ENCODE measurements at places on chromosomes 5 and 9.

GRCh38 chr9:68969538-68969937 is 44.4 kb downstream of the PRKACG start:
- no peak for DNase-seq

DNA sequence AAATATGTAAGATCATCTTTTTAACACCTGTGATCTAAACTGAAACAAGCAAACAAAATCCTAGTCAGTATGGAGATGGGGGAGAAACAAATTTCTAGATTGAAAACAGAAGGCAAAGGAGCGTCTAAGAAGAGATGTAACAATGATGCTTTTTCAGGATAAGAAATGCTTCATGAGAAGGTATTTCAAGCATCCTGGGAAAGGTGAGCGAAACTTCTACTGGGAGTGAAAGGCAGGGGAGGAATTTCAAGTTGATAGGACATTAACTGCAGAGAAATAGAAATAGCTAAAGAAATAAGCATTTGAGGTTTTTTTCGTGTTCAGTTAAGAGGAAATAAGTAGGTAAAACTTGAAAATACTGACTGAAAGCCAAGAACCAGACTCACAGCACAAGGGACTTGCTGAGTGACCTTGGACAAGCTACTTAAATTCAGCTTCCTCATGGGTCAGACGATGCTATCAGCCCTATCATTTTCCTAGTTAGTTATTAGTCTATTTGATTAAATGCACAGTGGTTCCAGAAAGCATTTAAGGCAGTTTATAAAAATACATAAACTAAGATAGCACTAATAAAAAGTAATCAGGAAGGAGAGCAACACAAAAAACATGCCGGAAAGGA is 406.3 kb downstream of the PDE4D start:
- DNase-seq: no peak

DNA sequence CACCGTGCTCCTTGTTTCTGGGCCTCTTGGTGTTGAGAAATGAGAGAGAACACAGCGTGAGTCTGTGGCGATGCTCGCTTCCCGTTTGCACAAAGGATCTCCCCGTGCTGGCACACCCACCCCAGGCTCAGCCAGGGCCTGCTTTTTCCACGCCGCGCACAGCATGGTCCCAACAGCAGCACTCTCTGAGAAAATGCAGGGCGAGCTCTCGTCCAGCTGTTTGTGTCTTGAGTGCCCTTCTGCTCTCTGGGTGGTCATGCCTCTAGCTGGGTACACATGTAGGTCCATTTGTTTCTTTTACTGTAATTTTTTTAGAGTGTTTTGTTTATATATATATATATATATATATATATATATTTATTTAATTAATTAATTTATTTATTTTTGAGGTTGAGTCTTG is 26.6 kb downstream of the FBXW5 start:
- no peak for DNase-seq

DNA sequence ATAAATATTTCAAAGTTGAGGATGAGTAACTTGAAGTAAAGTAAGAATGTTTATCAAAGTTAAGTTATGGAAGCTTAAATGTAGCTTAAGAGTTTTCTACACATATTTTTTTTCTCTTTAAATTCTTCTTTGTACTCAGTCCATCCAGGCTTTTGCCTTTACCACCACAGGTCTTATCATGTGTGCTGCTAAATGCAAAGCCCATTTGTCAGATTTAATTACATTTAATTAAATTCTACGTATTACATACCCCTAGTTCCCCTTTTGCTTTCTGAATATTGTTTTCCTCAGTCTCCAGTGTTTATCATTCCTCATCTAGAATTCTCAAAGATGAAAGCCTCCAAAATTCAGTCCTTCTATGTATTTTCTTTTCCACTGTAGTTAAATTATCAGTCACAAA is 1841.9 kb downstream of the EFNA5 start:
- no peak for DNase-seq

DNA sequence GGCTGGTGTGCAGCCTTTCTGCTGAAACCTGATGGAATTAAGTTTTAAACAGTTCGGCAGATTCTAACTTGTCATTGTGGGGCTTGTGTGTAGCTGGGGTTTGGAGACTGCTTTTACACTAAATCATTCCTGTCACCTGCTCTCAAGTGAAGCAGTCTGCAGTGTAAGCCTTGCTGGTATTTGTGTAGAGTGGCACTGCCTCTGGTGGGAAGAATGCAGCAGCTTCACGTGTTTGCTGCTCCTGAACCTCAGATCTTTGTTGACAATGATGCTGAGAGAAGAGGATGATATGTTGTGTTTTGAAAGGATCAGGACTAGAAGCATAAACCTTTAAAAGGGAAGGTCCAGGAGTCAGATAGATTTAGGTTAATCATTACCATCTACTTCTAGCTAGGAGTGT is 88.1 kb downstream of the KDM4C start:
- no peak for DNase-seq

DNA sequence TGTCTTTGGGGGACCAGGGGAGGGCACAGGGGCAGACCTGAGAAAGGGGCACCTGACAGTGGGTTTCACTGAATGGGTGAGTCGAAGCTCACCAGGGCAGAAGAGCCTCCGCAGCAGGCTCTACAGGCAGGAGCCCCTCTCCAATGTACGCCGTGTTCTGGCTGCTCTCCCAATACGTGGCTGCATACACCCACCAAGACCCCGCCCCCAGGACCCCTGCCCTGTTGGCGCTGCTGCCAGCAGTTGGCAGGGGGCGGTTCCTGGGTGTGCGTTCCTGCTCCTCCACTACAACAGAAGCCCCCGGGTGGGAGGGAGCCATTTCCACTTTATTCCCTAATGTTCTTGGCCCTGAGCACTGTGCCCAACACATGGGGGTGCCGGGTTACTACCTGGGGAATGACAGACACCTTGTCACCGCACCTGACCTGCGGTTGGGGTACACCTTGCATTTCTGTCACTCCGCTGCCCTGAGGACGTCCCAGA is 30.3 kb downstream of the SARDH start:
- no peak for DNase-seq

DNA sequence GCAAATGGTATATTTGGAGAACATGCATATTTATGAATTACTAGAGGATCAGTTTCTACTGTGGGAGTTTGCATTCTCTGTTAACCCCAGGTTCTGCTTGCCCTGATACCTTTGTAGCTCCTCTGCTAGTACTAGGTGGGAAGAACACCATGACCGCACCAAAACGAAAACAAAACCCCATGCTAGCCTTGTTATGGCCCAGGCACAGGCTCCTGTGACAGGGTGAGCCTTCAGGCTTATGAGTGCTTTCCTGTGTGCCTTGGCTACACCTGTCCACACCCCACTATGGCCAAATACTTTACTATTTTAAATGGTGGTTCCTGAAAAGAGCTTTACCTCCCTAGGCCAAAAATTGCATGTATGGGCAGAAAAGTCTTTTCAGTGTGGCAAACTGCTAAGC is 94.8 kb downstream of the PPIC start:
- DNase-seq: no peak

GRCh38 chr9:17962747-17963146 is 383.9 kb downstream of the SH3GL2 start:
- DNase-seq: no peak

GRCh38 chr5:68011801-68012200 is 203.8 kb upstream of the PIK3R1 start:
- DNase-seq: no peak

DNA sequence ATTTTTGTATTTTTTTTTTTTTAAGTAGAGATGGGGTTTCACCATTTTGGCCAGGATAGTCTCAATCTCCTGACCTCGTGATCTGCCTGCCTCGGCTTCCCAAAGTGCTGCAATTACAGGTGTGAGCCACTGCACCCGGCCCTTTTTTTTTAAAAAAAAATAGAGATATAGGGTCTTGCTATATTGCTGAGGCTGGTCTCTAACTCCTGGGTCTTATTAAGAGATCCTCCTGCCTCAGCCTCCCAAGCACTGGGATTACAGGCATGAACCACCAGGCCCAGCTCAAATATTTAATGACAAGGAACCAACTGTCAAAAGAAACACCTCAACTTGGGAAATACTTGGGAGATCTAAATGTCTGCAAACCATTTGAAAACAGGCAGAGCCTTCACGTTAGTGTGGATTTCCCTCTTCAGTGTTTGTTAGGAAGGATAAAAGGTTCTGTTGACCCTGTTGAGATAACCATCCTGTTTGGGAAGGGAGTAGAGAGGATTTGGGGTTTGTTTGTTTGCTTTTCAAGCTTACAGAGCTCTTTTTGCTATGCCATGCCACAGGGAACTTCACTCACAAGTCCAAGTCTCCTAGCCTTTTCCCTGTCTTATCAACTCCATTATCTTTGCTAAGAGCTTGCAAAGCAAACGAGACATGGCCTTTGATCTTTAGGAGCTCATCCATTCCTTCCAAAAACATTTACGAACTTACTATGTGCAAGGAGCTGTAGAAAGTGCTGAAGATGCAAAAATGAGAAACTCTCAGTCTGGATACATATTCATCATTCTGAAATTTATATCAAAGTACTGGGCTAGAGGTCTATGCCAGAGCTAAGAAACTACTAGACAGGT is 7.5 kb downstream of the FAXDC2 start:
- DNase-seq: no peak

- no peak for DNase-seq
Observed at GRCh38 chr5:56179442-56179841, 53.7 kb downstream of the ANKRD55 start.

- no peak for DNase-seq
Observed at GRCh38 chr5:142453932-142454331, 129.1 kb upstream of the SPRY4 start.

DNA sequence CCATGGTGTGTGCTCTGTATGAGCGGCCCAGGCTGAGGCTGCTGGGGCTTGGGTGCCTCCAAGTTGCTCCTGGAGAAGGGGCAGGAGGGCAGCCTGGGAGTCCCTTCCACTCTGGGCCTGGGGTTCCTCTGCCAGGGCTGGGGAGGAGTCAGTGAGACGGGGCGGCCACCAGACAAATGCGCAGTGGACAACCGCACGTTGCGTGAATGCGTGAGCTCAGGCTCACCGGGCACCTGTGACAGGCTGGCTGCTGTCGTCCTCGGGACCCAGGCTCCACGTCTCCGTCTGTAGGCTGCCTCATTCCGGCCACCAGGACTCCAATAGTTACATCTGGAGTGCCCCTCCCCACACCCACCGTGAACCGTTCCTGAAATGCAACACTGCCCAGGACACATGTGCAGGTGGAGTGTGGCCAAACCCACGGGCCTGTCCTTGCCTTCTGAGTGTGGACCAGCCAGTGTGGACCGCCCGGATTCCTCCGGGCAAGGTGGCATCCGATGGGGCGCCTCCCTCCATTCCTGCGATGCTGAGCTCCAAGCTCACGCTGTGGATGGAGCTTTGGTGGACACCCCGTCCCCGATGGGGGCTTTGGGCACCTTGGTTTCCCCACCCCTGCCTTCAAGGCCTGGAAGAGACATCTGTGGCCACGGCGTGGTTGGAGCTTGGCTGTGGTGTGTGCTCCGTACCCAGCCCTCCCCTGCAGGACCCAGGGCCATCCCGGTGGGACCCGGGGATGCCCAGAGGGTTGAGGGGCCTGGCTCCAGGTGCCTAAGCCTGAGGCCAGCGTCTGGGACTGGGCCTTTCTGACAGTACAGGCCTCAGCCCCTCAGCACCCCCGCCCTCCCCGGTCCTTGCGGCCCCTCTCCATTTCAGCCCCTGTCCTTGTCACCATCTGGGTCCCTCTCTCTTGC is 34.0 kb upstream of the RXRA start:
- no peak for DNase-seq

GRCh38 chr9:97502984-97503861 is 1.8 kb downstream of the TMOD1 start:
- DNase-seq: no peak

GRCh38 chr5:52989781-52990527 is 802 bp downstream of the ITGA2 start:
- DNase-seq: peak; percentile 58

- no peak for DNase-seq
Observed at GRCh38 chr9:136339173-136339957, 12.0 kb downstream of the GPSM1 start.

- no peak for DNase-seq
Observed at GRCh38 chr9:134793288-134794188, 87.1 kb upstream of the FCN2 start.

DNA sequence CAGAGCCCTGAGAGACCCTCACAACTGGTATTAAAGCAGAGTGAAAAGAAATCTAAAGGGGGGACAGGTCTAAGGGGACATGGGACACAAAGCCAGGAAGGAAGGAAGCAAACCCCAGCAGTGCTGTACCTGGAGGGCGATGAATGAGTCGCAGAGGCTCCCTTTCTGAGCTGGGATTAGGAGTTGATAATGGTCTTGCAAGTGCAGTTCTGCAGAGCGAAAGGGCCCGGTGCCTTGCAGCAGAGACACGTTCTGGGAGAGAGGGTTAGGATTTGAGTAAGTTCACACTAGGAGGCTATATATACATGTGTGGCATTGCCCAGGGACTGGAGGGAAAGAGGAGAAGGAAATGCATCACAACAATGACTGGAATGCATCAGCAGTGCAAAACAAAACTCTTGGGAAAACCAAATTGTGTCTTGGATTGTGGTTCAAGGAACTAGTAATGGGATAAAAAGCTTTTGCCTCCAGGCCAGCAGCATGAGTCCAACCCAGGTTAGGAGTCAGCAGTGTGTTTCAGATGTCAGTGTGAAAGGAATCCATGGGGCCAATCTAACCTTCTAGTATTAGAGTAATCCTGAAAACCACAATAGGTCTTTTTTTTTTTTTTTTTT is 38.8 kb upstream of the LIFR start:
- no peak for DNase-seq

DNA sequence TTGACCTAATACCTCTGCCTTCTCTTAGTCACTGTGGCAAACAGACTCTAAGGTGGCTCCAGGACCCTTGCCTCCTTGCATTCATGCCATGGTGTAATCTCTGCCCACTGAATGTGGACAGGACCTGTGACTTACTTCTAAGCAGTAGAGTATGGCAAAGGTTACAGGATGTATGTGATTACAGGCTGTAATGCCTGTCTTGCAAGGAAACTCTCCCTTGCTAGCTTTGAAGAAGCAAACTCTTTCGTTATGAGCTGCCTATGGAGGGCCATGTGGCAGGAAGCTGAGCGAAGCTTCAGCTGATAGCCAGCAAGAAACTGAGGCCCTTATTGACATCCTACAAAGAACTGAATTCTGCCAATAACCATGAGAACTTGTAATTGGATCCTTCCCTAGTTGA is 103.3 kb upstream of the HMHB1 start:
- DNase-seq: no peak

GRCh38 chr5:38725371-38725865 is 120.4 kb upstream of the OSMR start:
- DNase-seq: no peak

- peak; percentile 81 for DNase-seq
Observed at GRCh38 chr5:172716796-172717313, 54.1 kb downstream of the DUSP1 start.

- peak; percentile 25 for DNase-seq
Observed at GRCh38 chr5:143826951-143827444, 15.0 kb downstream of the HMHB1 start.

DNA sequence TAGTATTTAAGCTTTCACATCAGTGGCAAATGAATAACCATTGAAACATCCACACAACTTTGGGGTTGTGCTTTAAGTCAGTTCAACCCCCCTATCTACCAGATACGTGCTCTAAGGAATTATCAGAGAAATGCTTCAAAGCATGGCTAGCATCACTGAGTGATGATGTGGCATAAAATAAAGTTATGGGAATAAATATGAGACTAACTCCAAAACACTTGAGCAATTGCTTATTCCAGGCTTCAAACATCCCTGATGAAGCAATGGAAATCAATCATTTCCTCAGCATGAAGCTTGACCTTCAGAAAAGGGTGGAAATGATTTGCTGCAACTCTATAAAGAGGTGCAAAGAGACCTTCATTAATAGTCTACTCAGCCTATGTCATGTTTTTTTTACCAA is 292.0 kb upstream of the SMC2 start:
- no peak for DNase-seq

- DNase-seq: no peak
Observed at GRCh38 chr9:133237035-133237731, 28.1 kb upstream of the OBP2B start.

GRCh38 chr5:64680289-64680688 is 10.0 kb upstream of the SHISAL2B start:
- DNase-seq: no peak
